Stimulated activated CD8-positive, alpha-beta memory T cell treated with anti-CD3 and anti-CD28 coated beads, Interleukin-15, amount 100 ng/mL, for 48 hours (primary cell): ENCODE measurements at places on chromosomes 16 and 17.

DNA sequence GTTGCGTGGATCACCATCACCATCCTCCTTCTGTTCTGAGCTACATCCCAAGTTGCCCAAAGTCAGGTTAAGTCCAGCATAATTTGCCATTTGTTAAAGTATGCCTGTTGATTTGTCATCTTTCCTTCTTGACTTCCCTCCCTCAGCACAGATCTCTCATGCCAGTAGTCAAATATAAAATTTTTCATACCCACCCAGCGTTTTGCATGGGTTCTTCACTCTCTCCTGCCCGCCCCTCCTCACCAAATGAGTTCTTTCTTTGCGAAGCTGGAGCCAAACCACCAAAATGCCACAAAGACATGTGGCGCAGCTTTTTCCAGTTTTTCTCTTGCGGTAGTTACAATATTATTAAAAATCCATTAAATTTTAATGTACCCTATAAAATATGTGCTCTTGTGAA, 167.2 kb downstream of the MSI2 start:
- no peak for DNase-seq

DNA sequence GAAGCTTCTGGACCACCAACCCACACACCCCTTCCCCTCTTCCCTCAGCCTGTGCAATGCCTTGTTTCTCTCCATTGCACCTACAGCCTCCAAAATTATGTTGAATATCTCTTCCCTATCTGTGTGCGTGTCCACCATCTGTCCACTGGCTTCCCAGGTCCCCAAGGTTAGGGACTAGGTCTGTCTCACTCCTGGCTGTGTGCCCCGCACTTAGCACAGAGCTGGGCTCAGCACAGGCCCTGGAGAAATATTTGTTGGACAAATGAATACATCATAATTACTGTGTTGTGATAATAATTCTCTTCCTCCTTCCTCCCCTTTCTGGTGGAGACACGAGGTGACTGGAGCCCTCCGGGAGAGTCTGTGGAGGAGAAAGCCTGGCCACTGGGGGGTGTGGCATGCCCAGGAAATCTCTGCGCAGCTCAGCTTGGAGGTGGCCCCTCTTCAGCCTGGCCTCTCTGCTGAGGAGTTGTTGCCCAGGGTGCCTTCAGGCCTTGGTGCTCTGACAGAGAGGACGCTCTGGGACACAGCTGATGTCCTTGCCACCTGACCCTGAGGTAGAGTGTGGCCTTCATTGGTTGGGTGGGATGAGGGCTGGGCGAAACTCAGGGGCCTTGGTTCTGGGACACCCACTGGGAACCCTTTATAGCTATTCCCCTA, 3.3 kb upstream of the BRD7 start:
- no peak for DNase-seq

DNA sequence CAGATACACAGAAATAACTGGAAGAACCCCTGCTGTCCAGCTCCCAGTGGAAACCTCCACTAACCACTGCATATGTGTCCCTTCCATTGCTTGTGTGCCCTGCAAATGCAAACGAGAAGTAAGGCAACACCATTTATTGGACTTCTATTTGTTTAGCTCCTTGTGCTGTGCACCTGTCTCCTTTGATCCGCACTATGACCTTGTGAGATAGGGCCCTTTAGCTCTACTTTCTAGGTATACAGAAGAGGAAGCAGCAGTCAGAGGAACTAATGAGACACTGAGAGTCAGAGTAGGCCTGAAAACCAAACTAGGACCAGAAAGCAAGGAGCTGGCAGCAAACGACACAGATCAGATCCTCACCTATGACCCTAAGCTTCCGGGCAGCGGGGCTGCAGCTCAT, 22.4 kb downstream of the SOX9 start:
- no peak for DNase-seq

DNA sequence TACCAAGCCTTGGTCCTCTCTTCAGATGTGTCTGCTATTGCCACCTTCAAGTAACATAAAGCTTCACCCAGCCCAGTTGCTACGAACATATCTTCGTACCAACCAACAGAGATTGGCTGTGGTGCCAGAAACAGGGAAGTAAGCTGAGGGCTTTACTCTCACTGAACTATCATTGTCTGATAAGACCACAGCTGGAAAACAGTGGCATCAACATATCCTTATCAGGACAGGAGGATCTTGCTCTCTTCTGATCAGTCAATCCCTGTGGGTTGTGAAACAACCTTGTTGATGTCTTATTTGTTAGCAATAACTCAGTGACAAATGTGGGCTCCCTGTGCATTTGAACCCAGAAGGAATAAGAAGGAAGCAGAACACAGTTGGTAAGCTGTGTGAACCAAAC, 446.3 kb upstream of the MAF start:
- no peak for DNase-seq

- peak; percentile 47 for DNase-seq
Measured at GRCh38 chr17:15944759-15945526, at the start of gene ADORA2B. Gene ADORA2B (plus strand): TSS chr17:15945130. CDS start chr17:15945249, 119 bp downstream.

- DNase-seq: peak; percentile 92
Measured at GRCh38 chr16:67183627-67184452, at the start of gene MATCAP1. Gene MATCAP1 (minus strand): TSS chr16:67183963. CDS start chr16:67180610, 3,353 bp downstream.

DNA sequence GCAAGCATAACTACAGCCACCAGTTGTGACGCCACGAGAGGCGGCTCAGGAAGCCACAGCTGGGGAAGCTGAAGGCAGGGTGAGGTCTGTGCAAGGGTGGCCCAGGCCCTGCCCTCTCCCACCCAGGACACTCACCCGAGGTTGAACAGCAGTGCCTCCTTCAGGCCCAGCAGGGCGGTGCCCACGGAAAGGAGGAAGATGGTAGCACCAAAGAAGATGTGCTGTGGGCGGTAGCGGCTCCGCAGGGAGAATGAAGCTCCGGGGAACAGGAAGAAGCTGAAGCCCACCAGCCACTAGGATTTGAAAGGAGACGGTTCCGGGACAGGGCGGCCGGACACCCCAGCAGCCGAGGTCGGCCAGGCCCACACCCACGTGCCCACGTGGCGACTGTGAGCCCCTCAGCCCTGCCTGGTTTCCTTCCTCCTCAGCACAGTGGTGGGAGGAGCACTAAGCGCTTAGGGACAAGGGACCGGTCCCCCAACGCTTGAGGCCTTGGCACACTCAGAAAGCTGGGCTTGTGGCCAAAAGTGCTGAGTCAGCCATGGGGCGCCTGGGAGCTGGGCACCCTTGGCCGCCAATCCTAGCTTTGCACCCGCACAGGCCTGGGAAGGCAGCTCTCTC, 11.0 kb downstream of the CYB561 start:
- peak; percentile 11 for DNase-seq

- DNase-seq: no peak
Measured at GRCh38 chr17:74558882-74559519, 8.3 kb downstream of the CD300H start.

DNA sequence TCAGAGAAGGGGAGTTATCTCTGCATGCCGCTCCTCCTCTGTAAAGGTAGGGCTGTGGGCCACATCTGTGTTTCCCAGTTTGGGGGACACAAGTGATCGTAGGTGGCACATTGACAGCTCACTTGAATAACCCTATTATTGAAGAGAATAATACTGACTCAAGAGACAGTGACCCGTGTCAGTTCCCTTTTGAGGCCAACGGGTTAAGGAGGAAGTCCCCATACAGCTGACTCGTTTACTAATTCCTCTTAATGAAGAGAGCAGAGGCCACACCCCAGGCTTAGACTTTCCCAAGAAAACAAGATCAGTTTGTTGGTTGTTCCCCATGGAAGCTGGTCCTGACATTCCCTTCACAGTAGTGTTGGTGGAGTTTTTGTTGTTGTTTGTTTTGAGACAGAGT, 33.0 kb downstream of the IL4R start:
- no peak for DNase-seq
